Stimulated activated CD4-positive, alpha-beta T cell treated with anti-CD3 and anti-CD28 coated beads, Interleukin-1b, Interleukin-23, amount 100 ng/mL, for 4 hours (primary cell): ENCODE measurements at places on chromosomes 11 and 22.

DNA sequence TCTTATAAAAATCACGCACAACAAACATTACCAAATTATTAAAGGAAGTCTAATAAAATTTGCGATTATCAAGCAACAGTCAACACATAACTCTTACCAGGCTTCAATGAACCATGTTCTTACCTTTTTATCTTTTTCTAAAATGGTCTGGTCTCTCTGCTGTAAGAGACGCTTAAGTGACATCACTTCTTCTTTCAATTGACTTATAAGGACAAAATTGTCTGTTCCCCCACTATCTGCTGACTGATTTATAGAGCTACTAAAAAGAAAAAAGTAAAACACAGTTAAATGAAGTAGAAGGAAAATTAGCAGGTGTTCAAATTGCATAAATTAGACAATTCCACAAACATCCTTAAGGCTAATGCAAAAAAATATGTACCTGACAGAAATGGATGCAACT, 10.9 kb downstream of the FAM76B start:
- DNase-seq: no peak

- DNase-seq: no peak
These were observed 106.2 kb upstream of the TBCEL start for GRCh38 chr11:120917559-120918239.

- no peak for DNase-seq
These were observed 102.6 kb downstream of the TRIM44 start for GRCh38 chr11:35765211-35765610.

DNA sequence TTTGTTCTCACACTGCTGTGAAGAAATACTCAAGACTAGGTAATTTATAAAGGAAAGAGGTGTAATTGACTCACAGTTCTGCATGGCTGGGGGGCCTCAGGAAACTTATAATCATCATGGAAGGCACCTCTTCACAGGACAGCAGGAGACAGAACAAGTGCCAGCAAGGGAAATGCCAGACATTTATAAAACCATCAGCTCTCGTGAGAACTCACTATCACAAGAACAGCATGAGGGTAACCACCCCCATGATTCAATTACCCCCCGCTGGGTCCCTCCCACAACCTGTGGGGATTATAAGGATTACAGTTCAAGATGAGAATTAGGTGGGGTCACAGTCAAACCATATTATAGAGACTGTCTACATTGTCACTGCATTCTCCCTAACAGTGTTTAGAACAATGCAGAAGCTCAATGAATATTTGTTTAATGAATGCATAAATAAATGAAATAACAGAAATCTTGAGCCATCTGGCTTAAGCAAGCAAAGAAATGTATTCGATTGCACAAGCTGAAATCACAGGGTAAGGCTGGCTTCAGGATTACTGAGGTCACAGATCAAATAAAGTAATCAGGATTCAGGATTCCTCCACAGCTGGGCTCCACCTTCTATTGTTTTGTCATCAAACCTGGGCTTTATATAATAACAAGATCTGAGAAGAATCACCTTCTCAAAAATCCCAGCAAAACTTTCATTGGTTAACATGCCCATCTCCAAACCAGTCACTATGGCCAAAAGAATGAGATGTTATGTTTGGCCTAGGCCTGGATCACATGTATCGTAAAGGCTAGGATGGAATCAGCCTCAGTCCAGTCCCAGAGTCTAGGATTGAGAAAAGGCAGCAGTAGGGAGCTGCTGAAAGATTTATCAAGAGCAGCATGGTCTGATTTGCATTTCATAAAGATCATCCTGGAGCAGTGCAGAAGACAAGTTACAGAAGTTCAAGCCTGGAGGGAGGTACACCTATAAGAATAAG, 137.8 kb upstream of the UBASH3B start:
- DNase-seq: no peak

- DNase-seq: no peak
These were observed 197.8 kb upstream of the SORL1-AS1 start for GRCh38 chr11:121650351-121651256.

- no peak for DNase-seq
These were observed 439 bp downstream of the LMO1 start for GRCh38 chr11:8263109-8263768.

GRCh38 chr11:125188021-125188420, 23.5 kb downstream of the PKNOX2 start:
- no peak for DNase-seq

DNA sequence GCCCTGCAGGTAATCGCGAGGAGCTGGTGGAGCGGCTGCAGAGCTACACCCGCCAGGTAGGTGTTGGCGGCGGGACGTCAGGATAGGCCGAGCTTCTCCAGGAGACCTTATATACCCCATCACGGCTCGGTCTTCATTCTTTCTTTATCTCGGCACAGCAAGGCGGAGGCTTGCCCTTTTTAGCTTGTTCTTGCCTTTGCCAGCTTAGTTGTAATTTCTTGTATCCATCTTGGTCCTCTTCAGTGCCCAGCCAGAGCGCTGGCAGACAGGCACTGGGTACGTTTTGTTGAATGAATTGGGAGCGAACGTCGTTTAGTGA, 459 bp downstream of the SF3B2 start:
- DNase-seq: no peak

- no peak for DNase-seq
These were observed 12.0 kb upstream of the ZDHHC13 start for GRCh38 chr11:19105011-19105410.

- no peak for DNase-seq
These were observed 1083.2 kb upstream of the CNTN5 start for GRCh38 chr11:97937501-97937900.

DNA sequence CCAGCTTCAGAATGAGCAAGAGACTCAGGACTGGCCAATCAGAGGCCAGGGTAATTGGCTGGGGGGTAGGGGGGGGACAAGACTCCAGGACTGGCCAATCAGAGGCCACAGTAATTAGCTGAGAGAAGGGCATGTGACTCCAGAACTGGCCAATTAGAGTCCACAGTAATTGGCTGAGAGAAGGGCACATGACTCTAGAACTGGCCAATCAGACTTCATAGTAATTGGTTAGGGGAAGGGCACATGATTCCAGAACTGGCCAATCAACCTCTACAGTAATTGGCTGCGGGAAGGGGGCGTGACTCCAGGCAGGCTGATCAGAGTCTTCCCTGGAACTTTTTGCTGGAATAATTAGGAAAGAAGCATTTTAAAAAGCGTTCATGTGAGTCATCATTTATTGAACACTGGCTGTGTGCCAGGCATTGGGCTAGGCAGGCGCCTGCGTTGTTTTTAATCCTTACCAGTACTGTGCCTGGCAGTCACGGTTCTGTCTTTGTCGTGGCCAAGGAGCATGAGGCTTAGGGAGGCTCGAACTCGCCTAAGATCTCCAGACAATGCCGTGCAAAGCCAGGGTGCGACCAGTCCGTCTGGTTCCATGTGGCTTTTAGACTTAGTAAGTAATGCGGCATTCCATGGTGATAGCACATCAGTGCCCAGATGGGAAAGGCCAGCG, 508.1 kb downstream of the TBC1D22A start:
- no peak for DNase-seq

DNA sequence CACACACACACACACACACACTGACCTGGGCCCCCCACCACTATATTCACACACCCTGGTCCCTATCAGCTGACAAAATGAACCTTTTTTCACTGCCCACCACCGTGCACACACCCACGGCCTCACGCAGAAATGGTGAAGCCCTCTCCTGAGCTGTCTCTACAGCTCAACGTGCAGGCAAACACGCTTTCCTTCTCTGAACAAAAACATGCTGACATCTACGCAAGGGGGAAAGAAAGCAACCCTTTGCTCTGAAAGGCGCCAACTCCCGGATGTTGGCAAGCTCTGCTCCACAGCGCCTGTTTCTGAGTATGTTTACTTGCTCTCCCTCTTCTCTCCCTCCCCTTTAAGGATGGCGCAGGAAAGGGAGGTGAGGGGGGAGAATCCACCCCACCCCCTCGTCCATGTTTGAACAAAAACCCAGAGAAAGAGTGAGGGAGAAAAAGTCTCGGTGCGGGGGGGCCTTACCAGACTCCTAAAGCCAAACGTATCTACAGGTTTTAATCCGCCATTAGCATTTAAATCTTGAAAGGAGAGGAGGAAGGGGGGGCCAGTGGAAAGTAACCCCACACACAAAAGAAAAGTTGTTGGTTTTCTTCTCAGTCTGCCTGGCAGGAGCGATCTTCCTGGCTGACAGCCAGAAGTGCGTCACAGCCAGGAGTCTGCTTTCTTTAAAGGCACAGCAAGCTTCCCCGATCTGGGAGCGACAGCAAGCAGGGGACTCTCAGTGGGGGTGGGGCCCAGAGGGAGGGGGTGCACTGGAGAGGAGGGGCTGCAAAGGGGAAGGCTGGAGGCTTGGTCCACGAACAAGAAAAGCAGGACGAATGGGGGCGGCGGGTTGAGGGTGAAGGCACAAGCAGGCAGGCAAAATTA, 39.6 kb downstream of the NUMA1 start:
- DNase-seq: peak; percentile 63

DNA sequence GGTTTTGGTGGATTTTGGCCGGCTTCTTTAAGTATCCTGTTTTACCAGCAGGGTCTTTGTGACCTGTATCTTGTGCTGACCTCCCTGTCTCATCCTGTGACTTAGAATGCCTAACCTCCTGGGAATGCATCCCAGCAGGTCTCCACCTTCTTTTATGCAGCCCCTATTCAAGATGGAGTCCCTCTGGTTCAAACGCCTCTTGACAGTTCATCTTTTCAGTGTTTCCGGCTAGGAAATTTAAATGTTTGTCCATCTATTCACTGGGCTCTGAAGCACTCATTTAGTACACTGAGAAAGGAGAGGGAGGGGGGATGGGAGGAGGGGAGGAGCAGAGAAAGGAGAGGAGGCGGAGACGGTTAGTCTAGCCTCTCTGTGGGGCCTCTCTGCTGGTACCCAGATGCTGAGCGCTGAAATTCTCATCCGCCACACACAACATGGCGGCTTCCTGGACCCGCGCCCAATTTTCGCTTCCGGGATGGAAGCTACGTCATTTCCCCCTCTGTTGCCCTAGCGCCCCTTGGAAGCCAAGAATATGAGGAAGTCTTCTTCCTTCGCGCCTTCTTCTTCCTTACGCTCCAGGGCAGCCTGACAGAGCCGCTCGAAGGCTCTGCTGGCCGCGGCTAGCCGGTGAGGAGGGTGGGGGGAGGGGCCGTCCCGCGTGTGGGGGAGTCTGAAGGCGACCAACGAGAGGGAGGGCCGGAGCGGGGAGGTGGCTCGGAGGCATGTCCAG, 69.0 kb upstream of the SYT13 start:
- peak; percentile 89 for DNase-seq

- DNase-seq: no peak
These were observed 21.8 kb downstream of the DCUN1D5 start for GRCh38 chr11:103070142-103070541.

GRCh38 chr11:94184362-94184761, 55.7 kb downstream of the PANX1 start:
- DNase-seq: no peak
